T-helper 22 cell (primary cell): ENCODE measurements at places on chromosomes 7 and 10.

GRCh38 chr10:74024600-74024999 lies 26.7 kb downstream of the VCL start:
- DNase-seq = no peak

DNA sequence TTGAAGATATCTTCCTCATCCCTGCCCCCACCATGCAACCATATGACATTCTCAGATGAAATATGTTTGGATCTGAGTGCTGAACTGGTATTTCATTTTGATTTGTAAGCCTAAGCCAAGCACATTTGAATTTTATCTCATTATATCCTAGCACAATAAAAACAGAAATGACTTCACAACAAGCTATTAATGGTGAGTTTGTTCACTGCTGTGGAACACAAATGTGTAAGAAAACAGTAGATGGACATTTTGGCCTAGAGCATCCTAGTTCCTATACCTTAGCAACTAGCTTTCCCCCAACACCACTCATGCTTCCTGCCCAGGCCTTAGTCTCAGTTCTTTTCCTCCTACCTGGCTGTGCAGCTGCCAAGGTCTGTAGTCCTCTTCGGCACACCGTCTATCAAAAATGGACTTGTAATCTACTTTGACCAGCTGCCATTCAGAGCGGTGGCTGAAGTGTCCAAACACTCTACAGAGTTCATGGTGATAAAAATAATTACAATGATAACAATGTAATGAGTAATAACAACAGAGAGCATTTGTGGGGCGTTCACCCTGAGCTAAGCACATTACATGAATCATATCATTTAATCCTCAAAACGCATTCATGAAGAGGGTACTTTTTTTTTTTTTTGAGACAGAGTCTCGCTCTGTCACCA lies 491.9 kb downstream of the SORCS1 start:
- DNase-seq = no peak

DNA sequence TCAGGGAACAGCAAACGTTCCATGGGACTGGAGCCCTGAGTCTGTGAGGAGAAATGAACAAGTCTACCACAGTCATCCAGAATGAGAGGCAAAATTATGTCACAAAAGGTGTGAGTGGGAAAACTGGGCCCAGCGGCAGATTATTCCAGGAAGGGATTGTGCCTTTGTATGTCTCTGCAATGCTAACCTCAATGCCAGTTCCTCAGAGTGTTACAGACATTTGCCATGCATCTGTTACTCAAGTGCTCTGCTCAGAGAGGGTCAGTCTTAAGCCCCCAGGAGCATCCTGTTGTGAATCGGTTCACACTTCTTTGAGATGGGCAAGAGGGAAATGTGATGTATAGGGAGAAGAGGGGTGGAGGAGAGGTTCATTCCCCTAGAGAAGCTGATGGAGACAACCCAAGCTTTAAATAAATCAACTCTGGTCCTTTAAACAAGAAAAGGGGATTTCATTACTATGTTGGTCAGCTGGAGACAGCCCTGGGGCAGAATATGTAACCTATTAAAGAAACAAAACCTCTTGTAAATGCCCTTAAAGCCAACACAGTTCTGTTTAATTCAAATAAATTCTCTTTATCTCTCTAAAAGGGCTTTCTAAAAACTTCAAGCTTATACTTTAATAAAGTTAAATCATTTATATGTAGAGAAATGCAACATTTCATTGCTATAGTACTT lies 85.9 kb upstream of the GRB10 start:
- DNase-seq = no peak

DNA sequence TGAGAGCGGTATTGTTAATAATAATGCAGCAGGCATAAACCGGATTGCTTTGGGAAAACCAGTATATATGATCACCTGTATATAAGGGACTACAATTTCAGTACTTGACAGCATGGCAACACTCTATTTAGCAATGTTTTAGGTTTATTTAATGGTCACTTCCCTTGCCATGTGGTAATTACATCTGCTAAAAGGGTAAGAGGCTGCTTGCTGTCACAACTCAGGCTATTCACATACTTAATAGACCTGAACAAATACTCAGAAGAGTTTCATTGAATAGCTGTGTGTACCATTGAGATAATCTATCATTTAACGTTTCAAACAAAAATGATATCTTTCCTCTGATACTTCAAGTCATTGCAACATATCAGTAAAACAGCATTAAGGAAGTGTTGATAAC lies 90.1 kb downstream of the PCDH15 start:
- DNase-seq = no peak

GRCh38 chr7:143892527-143893300 lies 9.3 kb downstream of the TCAF1 start:
- DNase-seq = no peak

DNA sequence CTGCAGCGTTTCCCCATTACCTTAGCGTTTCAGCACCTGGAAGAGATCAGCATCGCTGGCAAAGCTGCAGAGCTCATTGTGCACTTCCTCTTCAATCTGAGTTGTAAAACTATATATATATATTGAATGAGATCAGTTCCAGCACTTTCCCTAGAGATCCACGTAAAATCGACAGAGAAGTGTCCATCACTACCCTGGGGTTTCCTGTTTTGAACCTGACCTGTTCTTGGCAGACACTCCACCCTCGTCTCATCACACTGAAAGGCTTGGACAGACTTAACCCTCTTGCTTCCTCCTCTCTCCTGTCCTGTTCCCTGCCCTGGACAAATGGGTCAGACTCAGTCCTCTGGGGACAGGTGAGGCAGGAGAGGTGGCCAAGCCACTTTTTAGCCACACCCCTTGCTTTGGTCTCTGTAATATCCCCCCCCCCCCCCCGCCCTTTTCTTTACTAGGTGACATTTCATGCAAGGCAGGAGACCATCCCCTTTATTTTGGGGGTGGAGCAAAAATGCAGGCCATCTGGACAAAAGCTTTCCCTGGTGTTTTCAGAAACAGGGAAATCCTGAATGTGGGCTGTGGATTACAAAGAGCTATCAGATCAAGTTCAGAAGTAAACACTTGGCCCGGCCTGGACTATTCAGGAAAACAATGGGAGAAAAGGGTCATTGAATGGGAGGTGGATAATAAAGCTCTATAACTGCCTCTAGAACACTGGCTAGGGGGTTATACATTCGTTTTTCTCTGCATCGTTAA lies 83.7 kb upstream of the KDM7A start:
- DNase-seq = no peak

GRCh38 chr10:8312079-8312478 lies 257.6 kb downstream of the GATA3 start:
- DNase-seq = no peak
